Stimulated activated CD8-positive, alpha-beta memory T cell treated with anti-CD3 and anti-CD28 coated beads, Interleukin-2, amount 100 ng/mL, for 48 hours (primary cell): ENCODE measurements at places on chromosomes 3 and 15.

- DNase-seq, result no peak
Measured at GRCh38 chr15:63288778-63289378, 11.5 kb downstream of the APH1B start.

- DNase-seq, result no peak
Measured at GRCh38 chr3:127035677-127036076, 52.8 kb downstream of the PLXNA1 start.

DNA sequence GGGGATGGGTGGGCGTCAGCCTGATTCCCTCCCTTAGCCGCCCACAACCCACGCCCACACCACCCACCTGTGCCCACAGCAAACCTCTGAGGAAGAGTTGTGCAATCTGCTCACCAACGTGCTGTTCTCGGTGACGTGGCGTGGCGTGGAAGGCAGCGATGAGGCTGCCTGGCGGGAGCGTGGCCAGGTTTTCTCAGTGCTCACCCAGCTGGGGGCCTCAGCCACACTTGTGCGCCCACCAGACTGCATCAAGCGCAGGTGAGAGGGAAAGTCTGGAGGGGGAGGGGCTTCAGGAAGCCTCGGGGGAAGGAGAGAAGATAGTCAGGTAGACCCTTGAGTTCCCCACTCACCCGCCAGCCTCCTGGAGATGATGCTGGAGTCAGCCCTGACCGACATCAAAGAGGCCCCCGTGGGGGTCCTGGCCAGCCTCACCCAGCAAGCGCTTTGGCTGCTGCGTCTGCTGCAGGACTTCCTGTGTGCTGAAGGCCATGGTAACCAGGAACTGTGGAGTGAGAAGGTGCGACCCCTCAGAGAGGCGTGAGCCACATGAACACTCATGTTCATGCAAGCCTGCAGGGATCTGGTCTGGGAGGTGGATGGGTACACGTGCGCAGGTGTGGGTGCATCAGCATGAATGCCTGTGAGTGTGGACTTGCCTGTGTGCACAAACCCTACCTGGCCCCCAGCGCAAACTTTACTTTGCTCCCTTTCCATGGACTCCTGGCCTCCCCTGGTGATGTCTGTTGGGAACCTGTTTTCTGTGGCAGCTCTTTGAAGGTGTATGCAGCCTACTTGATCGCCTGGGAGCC is 21.7 kb downstream of the NBEAL2 start:
- DNase-seq, result no peak

DNA sequence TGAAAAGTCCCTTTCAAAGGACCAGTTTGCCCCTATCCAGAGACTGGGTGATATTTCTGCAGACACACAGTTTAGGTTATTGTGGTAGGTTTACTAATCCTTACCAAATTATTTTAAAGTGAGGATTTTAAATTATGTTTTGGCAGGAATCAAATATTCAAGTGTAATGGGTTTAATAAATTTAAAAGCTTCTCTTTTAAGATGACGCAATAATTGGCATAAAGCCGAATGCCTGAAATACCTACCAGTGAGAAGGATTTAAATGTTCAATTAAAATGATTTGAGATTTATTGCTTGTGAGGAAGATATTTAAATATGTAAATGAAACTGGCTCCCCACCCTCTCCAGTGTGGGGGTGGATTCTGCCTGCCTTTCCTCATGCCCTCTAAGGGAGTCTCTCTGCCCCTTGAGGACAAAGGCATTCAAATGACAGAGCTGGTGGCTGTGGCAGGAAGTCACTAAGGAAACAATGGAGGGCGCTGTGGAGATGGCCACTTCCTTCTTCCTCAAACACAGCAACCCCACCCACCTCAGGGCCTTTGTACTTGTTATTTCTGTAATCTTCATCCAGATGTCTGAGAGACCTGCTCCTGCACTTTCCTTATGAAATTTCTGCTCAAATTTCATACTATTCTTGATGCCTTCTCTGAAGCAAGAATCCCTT is 131.7 kb downstream of the TNIK start:
- no peak for DNase-seq

DNA sequence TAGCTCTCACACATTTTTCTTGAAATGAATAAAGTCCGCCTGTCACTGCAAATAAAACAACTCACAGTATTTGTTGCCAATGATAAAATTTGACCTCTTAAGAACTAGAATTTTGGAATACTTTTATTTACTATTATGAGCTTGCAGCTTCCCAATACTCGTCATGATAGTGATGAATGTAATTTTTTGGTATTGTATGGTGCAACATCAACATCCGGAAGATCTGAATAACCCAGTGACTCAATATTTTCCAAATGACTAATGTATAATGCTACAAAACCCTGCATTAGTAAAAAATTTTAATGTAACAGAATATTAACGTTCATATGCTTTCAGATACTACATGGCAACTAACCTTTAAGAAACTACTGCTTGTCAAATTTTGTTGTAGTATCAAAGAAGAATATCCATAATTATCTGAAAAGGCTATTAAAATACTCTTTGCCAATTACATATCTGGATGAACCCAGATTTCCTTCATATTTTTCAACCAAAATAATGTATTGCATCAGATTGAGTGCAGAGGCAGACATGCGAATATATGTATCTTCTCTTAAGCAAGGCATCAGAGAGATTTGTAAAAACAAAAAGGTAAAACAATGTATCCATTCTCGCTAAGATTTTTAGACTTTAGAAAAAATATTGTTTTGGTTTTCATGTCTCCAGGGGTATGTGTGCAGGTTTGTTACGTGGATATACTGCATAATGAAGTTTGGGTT is 95.3 kb downstream of the IGF2BP2 start:
- no peak for DNase-seq

- DNase-seq, result no peak
Measured at GRCh38 chr3:181311186-181311585, 321.6 kb upstream of the DNAJC19 start.

GRCh38 chr15:100713163-100713867 is 110.9 kb downstream of the ASB7 start:
- DNase-seq, result no peak

DNA sequence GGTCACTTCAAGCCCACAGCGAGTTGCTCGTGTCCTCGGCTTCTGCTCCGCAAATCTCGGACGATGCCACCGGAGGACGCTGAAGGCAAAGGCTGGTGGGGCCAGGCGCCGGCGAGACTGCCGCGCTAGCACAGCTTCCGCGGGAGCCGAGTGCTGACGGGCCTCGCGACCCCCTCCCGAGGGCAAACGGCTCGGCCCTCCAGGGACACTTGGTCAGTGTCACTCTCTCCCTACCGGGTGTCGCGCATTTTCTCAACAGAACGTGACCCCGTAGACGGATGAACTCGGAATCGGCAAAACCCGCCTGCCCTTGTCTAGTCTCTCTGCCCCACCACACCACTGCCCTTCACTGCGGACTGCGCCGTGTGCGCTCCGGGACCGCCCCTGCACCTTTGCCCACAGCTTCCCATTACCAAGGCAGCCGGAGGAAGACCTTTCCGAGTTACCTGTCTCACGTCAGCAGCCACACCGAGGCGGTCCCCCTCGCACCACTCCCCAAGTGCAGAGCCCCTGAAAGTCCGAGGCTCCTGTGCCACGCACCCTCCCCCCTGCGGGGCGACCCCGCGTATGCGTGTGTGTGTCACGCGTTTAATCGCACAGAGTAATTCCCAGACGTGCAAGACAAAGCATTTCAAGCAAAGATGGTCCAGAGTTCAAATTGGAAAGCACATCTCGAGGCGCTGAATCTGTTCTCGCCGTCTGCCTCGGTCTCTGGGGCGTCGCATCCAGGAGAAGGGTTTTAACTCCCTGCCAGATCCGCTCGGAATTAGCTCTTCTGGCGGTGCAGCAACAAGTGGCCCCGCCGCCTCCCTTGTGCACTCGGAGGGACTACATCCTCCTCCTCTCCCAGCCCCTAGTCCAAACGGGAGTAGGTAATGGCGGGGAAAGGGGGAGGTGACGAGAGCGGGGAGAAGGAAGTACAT is 245.0 kb upstream of the TOPAZ1 start:
- no peak for DNase-seq

GRCh38 chr3:88912294-88912877 is 195.0 kb upstream of the EPHA3 start:
- DNase-seq, result no peak
